Thoracic aorta (tissue), 2 donors: ENCODE measurements at places on chromosomes 6 and 20.
A peak's percentile ranks its signal among the peaks of the same experiment; 100 is the strongest.

- DNase-seq = no peak
These were observed 8.0 kb downstream of the RNF217 start for GRCh38 chr6:124970243-124970642.

DNA sequence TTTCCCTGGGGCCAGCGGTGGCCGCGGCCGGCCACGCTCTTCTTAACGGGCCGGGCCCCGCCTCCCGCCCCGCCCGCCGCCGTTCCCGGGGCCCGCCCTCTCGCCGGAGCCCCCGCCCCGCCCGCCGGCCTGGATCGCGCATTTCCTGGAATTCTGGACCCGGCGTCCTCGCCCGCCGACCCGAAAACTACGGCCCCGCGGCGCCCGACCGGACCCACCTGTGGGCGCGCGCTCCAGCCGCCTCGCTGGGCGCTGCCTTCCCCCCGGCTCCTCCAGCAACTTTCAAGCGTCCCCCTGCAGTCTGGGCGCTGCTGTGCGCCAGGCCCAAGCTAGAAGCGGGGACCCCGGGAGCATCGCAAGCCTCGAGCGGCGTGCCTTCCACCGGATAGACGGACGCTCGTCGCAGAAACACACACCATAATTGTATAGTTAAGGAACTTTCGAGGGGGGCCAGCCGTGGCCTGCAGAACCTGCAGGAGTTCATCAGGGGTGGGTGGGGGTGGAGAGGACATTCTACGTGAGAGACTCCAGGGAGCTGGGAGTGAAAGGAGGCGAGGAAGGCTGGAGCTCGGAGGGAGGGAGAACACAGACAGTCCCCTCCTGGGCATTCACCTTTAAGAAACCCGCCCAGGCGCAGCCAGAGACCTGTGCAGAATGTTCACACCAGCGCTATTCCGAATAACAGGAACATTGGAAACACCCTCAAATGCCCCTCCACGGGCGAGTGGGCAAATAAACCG is at the start of gene ADA:
Gene ADA (minus strand): TSS at position 16 of the 740 bp plus-strand sequence. CDS start 92 bp downstream, outside the sequence.
- DNase-seq = no peak

- DNase-seq = no peak
These were observed 91.8 kb downstream of the REPS1 start for GRCh38 chr6:138896104-138896756.

- DNase-seq = no peak
These were observed 47.1 kb downstream of the SMAP1 start for GRCh38 chr6:70714716-70715257.

- no peak for DNase-seq
These were observed 426.4 kb downstream of the QKI start for GRCh38 chr6:163840880-163841279.

DNA sequence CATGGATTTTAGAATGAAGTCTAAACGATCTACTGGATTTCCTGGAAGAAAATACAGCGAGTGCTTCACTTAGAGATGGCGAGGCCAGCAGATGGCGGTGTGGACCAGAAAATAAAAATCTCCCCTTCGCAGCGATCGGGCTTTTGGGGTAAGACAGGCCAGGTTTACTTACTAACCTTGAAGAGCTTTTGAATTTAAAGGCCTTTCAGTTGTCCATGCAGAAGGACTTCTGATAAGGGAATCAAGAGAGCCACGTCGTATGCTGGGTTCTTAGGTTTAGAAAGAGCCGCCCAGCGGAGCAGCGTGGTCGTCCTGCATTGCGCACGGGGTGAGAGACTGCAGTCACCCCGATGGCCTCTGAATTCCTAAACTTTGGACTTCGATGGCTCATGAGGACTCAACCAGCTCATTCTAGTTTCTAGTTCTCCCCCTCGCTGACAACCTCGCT is 125.2 kb upstream of the RALGAPA2 start:
- DNase-seq = no peak

DNA sequence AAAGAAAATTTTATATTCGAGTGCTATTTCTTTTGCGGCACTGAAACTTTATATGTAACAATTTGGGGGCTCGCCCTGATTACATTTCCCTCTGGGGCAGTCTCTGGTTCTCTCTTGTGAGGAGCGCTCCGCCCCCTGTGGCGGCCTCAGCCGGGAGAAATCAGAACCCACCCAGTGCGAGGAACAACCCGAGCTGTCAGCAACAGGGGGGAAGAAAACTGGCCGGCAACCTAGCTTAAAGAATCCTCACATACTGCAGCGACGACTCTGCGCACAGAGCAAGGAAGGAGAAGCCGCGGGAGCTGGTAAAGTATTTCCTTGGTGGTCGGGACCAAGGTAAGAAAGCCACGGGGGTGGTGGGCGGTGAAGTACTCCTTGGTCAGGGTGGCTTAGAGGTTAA is 23.9 kb upstream of the SLC52A3 start:
- DNase-seq = no peak

- peak; percentile 55 for DNase-seq
These were observed at the start of gene PRIM2 for GRCh38 chr6:57317060-57317943. Gene PRIM2 (plus strand): TSS chr6:57317630. CDS start chr6:57318446, 816 bp downstream.
